ENCODE measurements at places on chromosomes 5 and 9.

- no peak for DNase-seq
These were observed 617 bp downstream of the SLC9A3 start for GRCh38 chr5:523441-524222.

DNA sequence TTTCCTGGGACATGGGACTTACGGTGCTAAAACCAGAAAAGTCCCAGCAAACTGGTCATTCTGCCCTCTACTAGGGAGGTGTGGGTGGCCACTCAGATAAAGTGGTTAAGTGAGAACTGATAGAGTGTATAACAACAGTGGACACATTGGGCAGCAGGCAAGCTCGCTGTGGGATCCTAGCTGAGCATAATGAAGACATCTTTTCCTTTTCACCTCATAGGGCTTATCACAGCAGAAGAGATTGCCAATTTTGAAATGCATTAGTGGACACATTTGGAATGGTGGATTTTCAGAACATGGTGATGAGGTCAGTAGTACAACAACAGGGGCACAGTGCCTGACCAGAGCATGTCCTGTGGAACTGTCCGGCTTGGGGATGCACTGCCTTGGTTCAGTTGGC lies 477.1 kb upstream of the KIF2A start:
- DNase-seq, result no peak

- no peak for DNase-seq
These were observed 46.8 kb upstream of the ELL2 start for GRCh38 chr5:96008487-96008886.

- no peak for DNase-seq
These were observed 95.2 kb downstream of the PLCXD3 start for GRCh38 chr5:41415242-41415641.

DNA sequence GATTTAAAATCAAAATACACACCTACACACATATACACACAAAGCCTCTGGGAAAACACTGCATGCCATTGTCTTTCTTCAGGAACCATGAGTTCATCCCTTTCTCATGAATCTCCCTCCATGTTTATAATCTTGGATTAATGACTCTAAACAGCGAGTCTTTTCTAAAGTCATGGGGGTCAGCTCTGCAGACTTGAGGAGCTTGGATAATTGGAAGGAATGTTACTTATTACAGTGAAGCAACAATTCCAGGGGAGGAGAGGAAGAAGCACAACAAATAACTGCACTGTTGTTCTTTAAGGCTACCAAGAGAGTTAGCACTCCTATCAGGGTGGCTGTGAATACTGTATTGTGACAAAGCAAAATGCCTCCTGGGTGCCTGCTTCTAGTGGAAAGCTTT lies 444.7 kb downstream of the ANXA1 start:
- DNase-seq, result no peak

GRCh38 chr5:36897616-36898015 lies 21.0 kb downstream of the NIPBL start:
- no peak for DNase-seq

DNA sequence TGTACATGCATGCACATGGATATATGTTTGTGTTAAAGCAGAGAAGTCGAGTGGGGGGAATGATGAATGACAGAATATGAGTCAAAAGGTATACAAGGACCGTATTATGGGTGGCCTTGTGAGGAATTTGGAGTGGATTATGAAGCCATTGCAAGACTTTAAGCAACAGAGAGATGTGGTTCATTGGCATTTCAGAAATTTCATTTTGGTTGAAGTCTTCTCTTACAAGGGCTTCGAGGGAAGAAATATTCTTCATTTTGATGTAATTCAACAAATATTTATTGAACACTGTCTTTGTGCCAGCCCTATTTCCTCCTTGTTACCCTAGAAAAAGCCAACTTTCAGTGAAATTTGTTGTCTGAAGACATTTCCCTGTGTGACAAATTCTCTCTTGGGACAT lies 83.9 kb upstream of the SLCO6A1 start:
- no peak for DNase-seq

DNA sequence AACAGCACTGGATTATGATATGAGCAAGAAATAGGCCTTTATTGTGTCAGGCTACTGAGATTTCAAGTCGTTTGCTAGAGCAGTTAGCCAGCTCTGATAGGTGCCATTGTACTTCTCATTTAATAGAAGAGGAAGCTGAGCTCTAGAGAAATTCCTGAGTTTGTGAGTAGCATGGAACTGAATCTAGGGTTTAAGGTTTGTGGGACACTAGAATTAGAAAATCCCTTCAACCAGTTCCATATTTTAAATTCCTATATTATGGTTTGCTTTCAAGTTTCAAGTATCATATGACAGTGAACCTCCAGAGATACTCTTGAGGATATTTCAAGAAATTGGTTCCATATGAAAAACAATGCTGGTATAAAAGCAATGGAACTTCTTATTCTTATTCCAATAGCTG lies 87.6 kb downstream of the ANKRD55 start:
- no peak for DNase-seq

- no peak for DNase-seq
These were observed 69.9 kb downstream of the PLPPR1 start for GRCh38 chr9:101098392-101098791.

DNA sequence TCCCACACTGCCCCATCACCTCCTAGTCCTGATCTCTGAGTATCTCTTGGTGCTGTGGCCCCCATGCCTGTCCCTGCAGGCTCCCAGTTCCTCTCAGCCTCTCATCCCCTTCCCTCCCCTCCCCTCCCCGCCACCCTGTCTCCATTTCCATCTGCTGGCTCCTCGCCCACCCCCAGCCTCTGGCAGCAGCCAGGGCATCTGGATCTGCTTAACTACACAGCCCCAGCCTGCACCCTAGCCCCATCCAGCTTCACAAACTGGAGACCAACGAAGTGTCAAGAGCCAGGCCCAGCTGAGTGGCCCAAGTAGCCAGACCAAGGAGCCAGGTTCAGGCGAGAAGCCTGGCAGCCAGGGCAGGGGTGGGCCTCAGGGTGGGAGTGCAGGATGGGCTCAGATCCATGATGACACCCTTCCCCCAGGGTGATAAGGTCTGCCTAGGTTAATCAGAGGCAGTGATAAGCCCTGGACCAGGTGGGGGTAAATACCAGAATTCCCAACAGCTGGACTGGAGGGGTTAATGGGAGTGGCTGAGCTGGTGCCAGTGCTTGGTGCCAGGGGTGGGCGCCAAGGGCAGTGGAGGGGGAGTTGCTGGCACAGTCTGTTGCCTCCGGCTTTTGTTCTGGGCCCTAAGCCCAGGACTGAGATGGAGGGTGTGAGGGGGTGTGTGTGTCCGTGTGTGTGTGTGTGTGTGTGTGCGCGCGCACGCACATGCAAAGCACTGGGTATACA lies 2.5 kb downstream of the IL11RA start:
- DNase-seq, result peak; percentile 65

GRCh38 chr9:25864509-25864908 lies 186.3 kb upstream of the TUSC1 start:
- DNase-seq, result no peak

GRCh38 chr5:154205441-154206117 lies 15.0 kb downstream of the GALNT10 start:
- no peak for DNase-seq

DNA sequence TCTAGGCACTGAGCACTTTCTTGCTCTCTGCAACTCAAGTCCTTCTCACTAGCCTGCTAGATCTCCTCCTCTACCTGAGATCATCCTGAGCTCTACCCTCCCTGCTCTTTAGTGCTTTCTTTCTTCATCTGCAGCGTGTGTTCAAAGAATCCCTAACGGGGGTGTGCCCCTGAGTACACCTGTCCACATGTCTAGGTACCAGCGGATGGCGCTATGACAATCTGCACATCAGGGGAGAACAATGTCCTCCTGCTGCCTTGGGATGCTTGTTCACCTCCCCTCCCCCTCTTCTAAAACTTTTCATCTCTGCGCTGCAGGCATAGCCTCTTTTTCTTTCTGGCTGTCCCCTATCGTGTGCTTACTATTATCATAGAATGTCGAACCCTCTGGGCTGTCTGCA lies 42.7 kb downstream of the PTPN3 start:
- no peak for DNase-seq

DNA sequence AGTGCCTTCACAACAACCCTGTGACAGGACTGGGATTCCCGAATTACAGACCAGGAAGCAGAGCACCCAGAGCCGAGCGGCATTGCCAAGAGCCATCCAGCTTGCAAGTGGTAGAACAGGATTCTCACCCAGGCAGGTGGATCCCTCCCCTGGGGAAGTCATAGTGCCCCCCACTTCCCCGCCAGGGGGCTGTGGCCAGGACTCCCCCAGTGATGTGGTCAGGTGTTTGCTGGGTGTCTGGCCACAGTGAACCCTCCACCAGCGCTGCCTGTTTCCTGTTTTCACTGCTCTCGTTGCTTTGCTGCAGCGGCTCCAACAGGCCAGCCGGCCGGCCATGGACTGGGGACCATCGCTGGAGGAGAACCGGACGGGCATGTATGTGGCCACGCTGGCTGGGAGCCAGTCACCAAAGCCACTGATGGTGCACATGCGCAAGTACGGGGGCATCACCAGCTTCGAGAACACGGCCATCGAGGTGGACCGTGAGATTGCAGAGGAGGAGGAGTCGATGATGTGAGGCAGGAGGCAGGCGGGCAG lies 19.3 kb downstream of the SLC6A7 start:
- no peak for DNase-seq

GRCh38 chr5:159073026-159073425 lies 26.7 kb downstream of the EBF1 start:
- no peak for DNase-seq

DNA sequence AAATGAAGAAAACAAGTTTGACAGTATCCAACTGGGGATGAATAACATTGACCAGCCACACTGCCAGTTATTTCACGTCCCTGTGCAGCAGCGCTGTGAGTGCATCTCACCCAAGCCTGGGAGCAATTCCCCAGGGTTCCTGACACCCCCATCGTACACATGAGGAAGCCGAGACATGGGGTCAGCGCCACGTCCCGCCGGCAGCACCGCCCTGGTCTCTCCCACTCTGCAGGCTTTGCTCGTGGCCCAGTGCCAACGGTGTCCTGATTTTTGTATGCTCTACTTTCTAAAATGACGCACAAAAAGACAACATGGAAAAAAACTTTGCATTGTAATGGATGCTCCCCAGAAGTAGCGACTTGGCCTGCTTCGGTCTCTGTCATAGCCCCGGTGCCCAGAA lies 14.3 kb downstream of the GTF3C5 start:
- DNase-seq, result no peak

GRCh38 chr5:1005249-1005851 lies 3.3 kb upstream of the NKD2 start:
- no peak for DNase-seq

GRCh38 chr5:139636975-139637408 lies 11.2 kb upstream of the CXXC5 start:
- DNase-seq, result no peak

DNA sequence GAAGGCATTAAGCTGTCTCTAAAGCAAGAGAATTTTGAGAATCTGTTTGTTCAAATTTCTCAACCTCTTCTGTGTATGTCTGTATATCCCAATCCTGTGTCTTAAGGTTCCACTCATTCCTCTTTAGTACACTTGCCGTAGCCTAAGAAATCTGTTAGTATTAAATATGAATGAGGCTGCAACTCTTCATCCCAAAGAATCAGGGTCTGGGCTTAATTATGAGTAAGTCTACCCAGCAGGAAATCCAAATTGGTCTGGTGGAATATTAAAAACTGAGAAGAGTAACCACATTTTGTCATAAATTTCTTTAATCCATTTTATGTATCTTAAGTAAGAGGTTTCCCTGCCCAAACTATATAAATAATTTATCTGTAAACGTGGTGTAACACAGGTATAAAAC lies 1171.2 kb downstream of the CDH12 start:
- no peak for DNase-seq

DNA sequence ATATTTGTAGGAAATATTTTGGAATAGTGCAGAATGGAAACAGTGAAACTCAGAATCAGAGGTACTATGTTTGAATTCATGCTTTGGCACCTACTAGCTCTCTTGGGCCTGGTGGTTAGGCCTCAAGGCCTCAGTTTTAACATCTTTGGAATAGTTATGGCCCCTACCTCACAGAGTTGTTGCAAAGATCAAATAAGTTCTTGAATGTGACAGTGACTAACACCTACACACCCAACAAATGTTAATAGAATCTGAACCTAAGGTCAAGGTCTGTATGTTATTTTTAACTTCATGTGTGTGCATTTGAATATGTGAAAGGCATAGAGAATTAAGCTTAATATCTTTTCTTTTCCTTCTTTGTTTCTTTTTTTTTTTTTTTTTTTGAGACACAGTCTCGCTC lies 87.3 kb downstream of the SLC44A1 start:
- no peak for DNase-seq

GRCh38 chr5:26903469-26903868 lies 134.9 kb downstream of the CDH9 start:
- no peak for DNase-seq

DNA sequence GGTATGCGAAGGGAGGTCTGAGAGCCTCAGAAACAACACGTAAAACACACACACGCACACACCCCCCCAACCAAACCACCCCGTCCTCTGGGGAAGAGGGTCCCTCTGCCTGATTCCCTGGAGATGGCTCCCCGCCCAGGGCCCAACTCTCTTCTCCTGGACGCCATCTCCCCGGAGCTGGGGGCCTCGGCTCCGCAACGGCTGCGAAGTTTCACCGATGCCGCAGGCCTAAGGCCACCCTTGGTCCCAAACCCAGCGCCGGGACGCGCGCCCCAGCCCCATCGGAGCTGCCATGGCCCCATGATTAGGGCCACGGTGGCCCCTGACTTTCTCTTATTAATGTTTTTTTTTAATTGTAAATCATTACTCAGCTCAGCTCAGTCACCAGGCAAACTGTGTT lies 181.4 kb upstream of the TBCA start:
- no peak for DNase-seq

GRCh38 chr5:41686191-41686590 lies 175.8 kb upstream of the PLCXD3 start:
- no peak for DNase-seq

DNA sequence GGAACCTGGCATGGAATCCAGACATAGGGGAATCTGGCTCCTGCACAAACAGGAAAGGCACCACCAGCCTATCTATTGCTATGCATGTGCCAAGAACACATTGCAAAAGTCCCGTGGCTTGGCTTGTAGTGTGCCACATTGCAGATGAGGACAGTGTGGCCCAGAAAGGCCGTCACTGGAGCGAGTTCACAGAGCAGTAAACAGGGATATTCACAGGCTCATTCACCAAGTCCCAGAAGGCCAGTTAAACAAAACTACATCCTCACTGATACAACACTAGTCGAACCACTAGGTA lies 39.6 kb upstream of the TRIM32 start:
- no peak for DNase-seq

GRCh38 chr5:40985501-40985900 lies 76.2 kb downstream of the C7 start:
- no peak for DNase-seq

- no peak for DNase-seq
These were observed 2.7 kb downstream of the UBAC1 start for GRCh38 chr9:135958485-135958884.

DNA sequence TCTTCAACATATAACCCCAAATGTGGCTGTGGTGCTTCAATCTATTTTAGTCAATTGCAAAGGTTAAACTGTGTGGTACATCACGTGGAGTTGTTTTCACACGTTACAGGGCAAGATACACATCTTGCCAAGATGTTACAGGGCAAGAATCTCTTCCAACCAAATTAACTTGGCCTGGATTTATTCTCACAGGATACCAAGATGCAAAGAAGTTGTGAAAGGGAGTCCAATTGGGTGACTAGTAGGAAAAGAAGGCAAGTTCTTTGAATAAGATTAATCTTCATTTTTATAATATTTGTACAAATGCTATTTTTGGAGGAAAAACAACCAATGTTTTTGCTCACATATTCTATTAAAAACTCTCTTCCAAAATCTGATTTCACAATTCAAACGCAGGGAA lies 4.8 kb upstream of the IFNA8 start:
- no peak for DNase-seq
